Fibroblast of gingiva (primary cell): ENCODE measurements at places on chromosomes 4 and X.

GRCh38 chrX:139931646-139932072, 1.2 kb downstream of the ATP11C start:
- no peak for DNase-seq

GRCh38 chrX:69178592-69178991, 13.3 kb upstream of the PJA1 start:
- no peak for DNase-seq

DNA sequence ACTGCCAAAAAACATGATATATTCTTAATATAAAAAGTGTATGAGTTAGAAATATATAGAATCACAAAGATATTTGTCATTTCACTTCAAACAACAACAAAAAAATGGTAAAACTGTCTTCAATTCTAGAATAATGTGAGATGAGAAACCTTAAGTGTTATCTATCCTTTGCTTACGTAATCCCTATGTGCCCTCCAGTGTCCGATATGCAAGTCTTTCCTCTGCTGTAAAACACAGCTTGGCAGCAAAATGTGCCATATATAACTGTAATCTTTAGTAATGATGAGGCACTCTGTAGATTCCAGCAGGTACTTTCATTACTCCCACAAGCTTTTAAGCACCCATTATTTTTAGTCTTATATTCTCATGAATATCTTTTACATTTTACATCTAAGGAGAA, 555.1 kb upstream of the FRG1 start:
- DNase-seq, result no peak

- DNase-seq, result no peak
Observed at GRCh38 chr4:24489870-24490269, 94.5 kb downstream of the DHX15 start.

GRCh38 chrX:22095856-22096255, 63.7 kb downstream of the PHEX start:
- no peak for DNase-seq
